Adipose tissue (tissue), 3 donors: ENCODE measurements at places on chromosomes 6 and 20. TPM values are rescaled to one million over a fixed set of nuclear protein-coding genes. Genes with fewer than 3 reads are reported as not detected.

The DEF6 gene
- polyA plus RNA-seq = 4.2 TPM

The RIPPLY2 gene
- 0.07 TPM for polyA plus RNA-seq

The HIVEP2 gene
- 10.7 TPM for polyA plus RNA-seq

The STXBP5 gene
- polyA plus RNA-seq = 8.8 TPM

The NEURL2 gene
- polyA plus RNA-seq = 4.6 TPM

The BTN1A1 gene
- not detected for polyA plus RNA-seq
